ENCODE measurements at places on chromosomes 7 and 10.

GRCh38 chr7:158123214-158123613 lies 464.4 kb downstream of the PTPRN2 start:
- DNase-seq: no peak

- DNase-seq: no peak
Measured at GRCh38 chr10:86684331-86685097, 16.2 kb downstream of the LDB3 start.

GRCh38 chr10:2618690-2619089 lies 448.7 kb upstream of the PFKP start:
- DNase-seq: no peak

DNA sequence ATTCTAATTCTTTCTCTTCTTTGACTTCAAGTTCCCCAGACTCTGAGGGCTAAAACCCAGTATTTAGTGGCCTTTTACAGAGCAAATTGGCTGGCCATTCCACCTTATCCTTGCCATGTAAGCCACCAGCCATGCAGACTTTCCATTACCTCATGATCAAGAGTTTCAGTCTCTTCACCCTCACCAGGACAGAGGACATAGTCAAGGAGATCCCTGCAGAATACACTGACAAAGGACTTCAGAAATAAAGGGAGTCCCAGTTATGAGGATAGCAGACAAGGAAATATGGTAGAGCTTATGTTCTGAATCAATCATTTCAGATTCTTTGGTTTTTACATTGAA lies 1080.4 kb upstream of the C7orf33 start:
- no peak for DNase-seq

DNA sequence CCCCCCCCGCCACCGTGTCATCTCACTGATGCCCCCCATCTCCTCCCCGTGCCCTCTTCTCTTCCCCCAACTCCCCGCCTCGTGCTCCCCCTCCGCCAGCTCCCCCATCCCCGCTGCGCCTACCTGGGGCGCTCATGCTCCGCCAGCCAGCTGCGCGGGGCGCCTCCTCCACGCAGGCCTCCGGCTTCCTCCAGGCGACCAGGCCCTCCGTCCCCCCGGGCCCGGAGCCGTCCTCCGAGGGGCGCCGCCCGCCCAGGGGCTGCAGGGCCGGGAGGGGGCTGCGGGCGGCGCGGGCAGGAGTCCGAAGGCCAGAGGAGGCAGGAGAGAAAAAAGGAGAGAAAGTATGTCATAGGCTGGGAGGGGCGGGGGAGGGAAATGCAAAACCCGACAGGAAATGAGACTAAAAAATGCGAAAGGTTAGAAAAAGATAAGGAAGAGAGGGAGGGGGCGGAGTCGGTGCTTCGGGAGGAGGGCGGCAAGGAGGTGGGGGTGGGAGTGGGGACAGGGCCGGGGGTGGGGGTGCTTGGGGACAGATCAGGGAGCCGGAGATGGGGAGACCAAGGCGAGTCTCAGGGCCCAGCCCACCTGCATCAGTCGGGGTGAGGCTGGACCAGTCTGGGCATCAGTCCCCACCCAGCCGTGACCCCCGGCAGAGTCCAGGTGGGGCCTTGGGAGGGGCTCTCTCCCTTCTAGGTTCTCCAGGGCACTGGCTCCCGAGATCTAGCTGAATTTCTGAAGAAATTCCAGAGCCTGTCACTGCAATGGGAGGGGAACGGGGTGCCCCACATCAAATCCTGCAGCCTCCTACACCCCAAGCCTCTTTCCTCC lies at the start of gene CARD11:
TSS of gene CARD11 (minus strand) at position 324 of the 828 bp plus-strand sequence. CDS start 85,361 bp downstream, outside the sequence.
- no peak for DNase-seq

Data from stimulated activated CD8-positive, alpha-beta memory T cell treated with anti-CD3 and anti-CD28 coated beads, Interleukin-4, amount 100 ng/mL, for 1 hour (primary cell).